ENCODE measurements at places on chromosomes 4 and X.

DNA sequence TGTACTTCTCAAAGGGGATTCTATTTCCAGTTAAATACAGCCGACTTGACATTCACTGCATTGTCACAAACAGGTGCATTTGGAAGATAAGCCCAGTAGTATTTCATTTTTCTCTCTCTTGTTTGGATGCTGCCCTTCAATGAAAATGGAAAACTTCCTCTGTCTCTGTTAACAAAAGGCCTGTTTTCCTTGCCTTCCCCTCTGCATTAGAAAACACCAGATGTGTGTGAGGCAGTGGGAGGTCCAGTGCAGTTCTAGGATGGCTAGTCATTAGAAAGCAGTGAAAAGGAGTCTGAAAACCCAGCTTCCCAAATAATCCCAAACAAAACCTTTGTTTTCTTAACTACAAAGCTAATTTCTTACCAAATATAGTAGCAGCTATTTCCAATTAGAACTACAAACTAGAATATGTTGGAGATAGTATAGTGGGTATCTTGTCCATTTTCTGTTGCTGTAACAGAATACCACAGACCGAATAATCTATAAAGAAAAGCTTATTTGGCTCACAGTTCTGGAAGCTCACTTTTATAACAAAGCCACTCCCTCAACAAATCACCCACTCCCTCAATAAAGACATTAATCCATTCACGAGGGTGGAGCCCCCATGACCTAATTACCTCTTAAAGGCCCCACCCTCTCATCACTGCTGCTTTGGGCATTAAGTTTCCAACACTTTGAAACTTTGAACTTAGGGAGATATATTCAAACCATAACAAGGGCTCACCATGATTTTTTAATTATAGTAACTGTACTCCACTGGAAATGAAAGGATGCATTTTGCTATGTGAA, 452.1 kb upstream of the RPS6KA3 start:
- no peak for DNase-seq

- DNase-seq = no peak
Measured at GRCh38 chr4:45621971-45622370, 501.9 kb downstream of the GABRG1 start.

DNA sequence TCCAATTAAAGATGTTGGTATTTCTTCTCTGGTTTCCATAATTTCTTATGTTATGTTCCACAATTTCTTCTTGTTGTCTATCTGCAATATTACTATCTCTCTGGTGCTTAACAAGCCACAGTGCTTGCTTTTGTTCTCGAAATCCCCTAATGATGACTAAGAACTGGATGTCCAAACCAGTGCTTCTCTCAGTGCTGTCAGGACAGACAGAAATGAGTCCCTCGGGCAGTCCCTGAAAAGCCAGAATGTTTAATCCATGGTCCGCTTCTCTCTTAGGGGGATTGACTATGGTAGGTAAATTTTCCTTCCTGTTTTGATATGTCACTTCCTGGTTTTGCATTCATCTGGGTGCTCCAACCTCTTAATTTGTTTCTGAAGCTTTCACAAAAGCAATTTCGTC, 321.6 kb upstream of the PCDH10 start:
- DNase-seq = no peak

DNA sequence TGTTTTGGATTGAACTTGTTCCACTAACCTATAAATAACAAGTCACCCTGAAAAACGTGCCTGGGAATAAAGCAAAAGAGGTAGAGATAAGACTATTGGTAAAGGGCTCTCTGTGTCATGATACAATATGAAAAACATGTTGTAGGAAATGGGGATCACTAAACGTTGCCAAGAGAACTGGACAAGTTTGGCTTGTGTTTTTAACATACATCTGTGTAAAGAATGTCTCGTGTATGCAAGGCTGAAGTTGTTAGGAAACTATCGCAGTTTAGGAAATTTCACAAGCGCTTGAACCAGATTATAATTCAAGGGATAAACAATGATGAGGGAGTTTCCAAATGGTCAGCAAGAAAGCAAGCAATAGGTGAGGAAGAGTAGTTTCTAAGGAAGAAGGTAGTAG, 655.8 kb downstream of the PCDH7 start:
- no peak for DNase-seq

DNA sequence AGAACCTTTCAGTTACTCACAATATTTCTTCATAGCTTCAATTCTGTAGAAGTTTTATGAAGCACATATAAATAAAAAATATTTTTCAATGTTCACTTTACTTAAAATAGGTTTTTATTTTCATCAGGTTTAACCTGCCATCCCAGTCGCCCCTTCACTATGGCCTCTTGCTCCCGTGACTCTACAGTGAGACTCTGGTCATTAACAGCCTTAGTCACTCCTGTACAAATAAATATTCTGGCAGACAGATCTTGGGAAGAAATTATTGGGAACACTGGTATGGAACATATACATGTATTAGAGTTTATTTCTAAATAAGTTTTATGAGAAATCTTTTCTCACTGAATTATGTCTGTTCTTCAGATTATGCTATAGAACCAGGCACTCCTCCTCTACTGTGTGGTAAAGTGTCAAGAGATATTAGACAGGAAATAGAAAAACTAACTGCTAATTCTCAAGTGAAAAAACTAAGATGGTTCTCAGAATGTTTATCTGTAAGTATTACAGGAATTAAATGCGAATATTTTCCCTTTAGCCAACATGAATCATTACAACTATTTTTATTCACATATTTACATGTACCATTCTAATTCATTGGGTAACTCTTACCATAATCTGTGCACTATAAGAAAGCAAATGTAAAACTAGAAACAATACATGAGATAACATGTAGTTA, 45.6 kb downstream of the SPATA4 start:
- no peak for DNase-seq

DNA sequence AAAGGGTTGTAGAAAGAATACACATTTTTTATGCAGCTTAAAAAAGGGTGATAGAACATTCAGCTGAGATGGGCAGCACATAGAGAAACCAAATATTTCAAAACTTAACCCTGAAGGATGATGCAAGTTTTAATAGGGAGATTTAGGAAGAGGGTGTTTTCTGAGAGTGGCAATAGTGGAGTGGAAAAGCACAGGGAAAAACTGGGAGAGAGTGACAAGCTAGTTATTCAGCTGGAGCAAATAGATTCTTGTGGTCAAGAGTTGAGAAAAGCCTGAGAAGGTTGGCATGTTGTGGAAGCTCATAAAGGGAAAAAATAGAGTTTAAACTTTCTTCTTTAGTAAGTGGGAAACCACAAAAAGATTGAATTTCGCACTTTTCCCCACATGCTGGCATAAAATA, 359.6 kb upstream of the PITX2 start:
- DNase-seq = no peak

- no peak for DNase-seq
Measured at GRCh38 chr4:12861422-12861821, 622.7 kb downstream of the RAB28 start.

- no peak for DNase-seq
Measured at GRCh38 chr4:148530114-148530513, 87.9 kb upstream of the NR3C2 start.
